ENCODE measurements at places on chromosomes 7 and 10.

DNA sequence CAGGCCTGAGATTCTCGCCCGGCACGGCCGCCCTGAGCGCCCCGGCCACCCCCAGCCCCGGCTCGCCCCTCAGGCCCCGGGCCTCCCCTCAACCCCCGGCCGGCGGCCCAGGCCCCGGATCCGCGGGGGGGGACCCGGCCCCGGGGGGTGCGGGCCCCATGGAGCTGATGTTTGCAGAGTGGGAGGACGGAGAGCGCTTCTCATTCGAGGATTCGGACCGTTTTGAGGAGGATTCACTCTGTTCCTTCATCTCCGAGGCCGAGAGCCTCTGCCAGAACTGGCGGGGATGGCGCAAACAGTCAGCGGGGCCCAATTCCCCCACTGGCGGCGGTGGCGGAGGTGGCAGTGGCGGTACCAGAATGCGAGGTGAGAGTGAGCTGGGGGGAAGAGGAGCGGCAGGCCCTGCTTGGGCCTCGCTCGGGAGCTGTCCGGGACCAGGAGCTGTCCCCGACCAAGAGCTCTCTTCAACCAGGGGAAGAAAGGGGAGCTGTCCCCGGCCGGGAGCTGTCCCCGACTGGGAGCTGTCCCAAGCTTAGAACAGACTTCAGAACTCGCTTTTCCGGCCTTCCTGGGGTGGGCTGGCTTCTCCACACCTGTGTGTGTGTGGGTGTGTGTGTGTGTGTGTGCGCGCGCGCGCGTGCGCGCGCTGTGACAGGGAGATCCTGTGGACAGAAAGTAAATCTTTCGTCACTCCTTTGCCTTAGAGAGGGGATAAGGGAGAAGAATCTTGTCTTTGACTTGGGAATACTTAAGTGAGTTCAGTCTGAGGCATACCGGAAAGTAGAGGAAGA is 510 bp downstream of the ZSWIM8 start:
- peak; percentile 67 for DNase-seq

DNA sequence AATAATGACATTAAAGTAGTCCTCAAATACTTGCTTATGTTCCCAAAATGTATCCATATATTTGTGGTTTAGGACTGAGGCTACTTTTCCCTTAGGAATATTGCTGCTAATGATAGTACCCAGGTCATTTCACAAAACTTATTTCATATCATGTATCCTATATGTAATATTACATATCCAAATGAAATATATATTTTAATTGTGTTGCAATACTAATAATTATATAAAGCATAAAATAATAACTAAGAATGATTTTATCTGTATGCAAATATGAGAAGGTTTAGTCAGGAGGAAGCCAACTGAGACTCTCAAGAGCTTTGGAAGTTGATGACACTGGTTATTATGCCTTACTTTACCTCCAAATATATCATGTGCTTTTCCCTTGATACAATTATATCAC is 231.5 kb upstream of the KLF14 start:
- DNase-seq: no peak

GRCh38 chr7:116582806-116583444 is 58.1 kb downstream of the CAV1 start:
- no peak for DNase-seq

DNA sequence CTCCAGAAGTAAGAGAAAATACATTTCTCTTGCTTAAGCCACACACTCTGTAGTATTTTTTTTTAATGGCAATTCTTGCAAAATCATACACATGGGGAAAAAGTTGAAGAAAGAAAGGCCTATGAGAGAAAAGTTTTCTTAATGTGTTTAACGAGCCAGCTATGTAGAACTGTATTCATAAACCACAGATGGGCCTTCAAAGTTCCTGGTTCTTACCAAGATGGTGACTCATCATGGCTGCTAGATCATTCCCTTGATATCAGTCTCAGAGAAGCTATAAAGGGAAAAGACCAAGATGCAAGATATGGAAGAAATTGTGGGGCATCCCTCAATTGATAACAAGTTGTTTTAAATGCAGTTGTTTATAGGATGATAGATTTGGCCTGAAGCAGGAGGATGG is 992.7 kb upstream of the MBL2 start:
- peak; percentile 28 for DNase-seq

- no peak for DNase-seq
Observed at GRCh38 chr7:72025381-72025960, 386.7 kb downstream of the CALN1 start.

- no peak for DNase-seq
Observed at GRCh38 chr7:139588632-139589031, 65.1 kb downstream of the CLEC2L start.

DNA sequence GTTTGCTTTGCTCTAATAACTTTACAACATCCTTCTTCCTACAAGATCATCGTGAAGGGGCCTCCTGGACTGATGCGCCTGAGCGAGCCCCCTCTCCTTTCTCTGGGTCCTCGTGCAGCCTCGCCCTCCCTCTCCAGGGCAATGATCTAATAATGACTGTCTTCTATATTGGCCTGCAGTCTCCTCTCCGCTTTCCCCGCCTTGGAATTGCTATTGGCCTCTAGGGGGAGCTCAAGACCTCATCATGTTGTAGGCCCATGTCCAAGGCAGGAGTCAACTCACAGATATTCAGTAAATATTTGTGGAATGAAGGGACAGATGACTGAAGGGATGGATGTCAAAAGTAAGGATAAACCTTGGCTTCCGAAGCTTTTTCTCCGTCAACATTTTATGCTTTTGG is 1180.3 kb downstream of the TYW1 start:
- peak; percentile 84 for DNase-seq

- peak; percentile 72 for DNase-seq
Observed at GRCh38 chr7:157397731-157398691, 61.2 kb downstream of the DNAJB6 start.

DNA sequence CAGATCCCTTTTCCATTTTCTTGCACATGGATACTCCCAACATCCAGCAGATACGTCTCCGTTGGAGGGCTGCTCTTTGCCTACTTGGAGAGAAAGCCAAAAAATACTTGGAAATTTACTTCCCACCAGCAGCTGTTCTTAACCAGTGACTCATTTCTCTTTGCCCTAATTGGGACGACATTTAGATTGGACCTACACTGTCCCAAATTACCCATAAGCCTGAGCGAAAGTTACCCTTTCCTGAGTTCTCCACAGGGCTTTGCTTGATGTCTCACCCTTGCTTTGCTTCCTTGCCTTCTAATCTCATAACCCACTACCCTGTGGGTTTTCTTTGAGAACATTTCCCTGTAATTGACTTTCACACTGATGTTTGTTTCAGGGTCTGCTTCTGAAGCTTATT is 48.1 kb downstream of the SAMD8 start:
- no peak for DNase-seq

DNA sequence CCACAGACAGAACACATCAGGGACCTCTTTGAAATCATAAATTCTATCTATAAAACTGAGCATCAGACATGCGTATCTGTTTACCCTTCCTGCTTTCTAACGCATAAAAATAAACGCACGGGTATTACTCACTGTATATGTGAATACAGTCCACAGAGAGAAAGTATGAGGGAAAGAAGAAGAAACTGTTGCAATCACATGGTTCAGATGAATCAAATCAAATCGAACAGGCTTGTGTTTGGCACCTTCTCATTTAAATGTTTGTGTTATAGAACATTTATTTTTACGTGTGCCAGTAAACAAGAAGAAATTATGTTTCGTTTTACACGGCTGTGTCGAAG is 322.0 kb downstream of the FRMD4A start:
- no peak for DNase-seq

- peak; percentile 72 for DNase-seq
Observed at GRCh38 chr7:50792342-50793119, 9.8 kb upstream of the GRB10 start.

DNA sequence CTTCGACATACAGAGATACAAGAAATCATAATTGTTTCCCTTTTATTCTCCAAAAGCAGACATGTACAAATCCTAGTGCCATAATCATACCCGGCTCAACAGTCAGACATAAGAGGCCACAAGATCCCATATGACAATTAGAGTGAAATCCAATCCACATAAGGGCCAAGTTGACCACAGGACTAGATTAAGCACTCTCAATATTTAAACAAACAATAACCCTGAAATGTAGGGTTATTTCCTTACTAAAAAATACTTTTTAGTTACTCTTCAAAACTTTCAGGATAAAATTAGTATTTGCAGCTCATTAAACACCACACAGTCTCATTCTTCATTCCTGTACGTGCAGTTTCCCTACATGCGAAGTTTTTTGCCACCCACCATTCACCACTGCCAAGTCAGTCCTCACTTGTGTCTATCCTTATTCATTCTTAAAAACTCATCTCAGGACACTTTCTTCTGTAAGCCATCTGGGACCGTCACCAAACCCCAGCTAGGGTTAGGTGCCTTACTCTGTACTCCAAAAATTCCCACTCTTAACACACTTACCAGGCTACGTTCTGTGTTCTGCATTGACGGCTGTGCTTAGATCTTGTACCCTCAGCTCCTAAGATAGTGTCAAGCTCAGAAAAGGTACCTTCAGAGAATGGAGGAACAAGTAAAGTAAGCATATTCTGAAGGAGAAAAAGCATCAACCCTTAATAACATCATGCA is 47.8 kb upstream of the NEBL start:
- DNase-seq: no peak

- peak; percentile 28 for DNase-seq
Observed at GRCh38 chr7:87155788-87156187, 3.5 kb downstream of the DMTF1 start.

GRCh38 chr7:42924223-42924838 is 7.6 kb downstream of the PSMA2 start:
- DNase-seq: no peak

- DNase-seq: peak; percentile 30
Observed at GRCh38 chr7:44962483-44963251, 16.1 kb downstream of the MYO1G start.

DNA sequence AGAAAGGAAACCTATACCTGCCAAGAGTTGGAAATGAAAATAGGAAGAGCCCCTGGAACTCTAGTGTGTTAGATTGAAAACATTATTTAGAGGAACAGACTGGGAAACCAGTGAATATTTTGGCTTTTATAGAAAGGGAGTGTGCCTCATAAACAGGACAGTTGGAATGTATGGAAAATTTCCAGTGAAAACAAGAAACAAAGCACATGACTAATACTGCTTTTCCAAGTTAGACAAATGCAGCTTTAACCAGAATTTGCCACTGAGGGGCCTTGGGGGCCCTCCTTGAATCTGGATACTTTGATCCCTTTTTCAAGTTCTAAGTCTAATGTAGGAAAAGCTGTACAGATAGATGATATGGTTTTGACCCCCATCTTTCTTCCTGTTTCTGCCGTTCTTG is 21.2 kb downstream of the ITGB8 start:
- DNase-seq: no peak

GRCh38 chr7:28815369-28815927 is 142.7 kb downstream of the TRIL start:
- no peak for DNase-seq

GRCh38 chr7:88165697-88166096 is 54.1 kb downstream of the SRI start:
- no peak for DNase-seq

GRCh38 chr7:80206763-80207162 is 72.1 kb downstream of the GNAI1 start:
- DNase-seq: no peak

DNA sequence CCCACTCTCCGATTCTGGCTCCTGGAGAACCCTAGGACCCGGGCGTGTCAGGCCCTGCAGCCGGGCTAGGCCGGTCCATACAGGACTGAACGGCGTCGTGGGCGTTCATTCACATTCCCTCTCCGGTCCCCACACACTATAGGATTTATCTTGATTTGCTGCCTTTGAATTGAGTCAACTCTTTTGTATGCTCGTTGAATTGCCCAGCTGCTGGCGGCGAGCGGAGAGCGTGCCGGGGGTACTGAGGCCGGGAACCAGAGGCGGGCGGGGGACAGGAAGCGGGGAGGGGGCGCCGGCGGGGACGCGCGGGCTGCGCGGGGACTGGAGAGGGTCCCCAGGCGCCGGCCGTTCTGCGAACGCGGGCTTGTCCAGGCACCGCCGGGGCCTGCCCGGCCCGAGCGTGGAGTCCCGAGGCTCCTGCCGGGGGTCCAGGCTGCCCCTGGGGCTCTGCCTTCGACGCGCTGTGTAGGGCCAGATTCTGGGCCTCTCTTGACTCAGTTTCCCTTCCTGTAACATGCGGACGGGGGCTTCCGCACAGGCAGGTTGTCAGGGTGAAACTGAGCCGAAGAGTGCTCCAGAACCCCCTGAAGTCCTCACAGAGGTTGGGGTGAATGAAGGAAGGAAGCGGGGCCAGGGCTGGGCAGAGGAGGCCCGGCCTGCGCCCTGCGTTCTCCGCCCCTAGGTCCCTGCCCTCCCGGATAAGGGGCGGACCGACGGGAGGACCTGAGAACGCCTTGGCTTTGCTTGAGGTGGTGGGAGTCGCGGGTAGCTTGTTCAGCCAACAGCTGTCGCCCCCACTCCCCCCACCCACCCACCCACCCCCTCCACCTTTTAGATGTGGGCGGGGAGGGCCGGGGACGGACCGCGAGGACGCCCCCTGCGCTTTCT is 769 bp upstream of the ELFN1 start:
- no peak for DNase-seq

GRCh38 chr7:101171442-101171837 is 6.1 kb upstream of the VGF start:
- no peak for DNase-seq

DNA sequence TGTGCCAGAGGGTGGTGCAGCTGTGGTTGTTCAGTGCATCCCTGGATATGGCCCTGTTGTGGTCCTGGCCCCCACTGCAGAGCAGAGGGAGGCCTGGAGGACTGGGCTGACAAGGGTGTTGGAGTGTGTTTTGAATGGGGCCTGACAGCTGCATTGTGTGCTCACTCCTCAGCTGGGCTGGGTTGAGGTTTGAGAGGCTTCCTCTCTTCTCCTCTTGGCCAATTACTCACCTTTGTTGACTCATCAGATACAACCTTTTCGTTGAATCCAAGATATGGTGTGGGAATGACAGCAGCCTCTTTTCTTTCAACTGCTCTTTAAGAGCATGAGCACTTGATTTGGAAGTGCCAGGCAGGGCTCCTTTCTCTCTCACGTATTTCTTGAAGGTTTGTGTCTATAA is 228.5 kb upstream of the COBL start:
- no peak for DNase-seq

DNA sequence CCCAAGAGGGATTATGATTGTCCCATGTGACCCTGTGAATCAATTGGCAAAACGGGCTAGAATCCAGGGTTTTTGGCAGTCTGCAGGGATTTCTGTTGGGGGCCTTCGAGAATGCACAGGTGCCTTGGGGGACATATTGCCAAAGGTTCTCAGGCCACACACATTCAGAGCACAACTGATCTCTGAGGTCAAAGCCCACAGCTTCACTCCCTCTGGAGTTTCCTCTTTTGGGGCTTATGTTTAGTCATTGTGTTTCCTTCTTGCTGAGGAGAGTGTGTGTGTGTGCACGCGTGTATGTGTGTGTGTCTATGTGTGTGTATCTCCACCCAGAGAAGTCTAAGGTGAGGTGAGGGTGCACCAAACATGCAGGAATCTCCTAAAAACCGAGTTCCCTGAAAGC is 8.8 kb downstream of the PPIF start:
- DNase-seq: no peak
